ENCODE measurements at places on chromosomes 5 and 9.

- DNase-seq: no peak
Measured at GRCh38 chr5:172167895-172168294, 20.1 kb downstream of the STK10 start.

GRCh38 chr5:120446068-120446492, 18.0 kb upstream of the PRR16 start:
- DNase-seq: no peak

DNA sequence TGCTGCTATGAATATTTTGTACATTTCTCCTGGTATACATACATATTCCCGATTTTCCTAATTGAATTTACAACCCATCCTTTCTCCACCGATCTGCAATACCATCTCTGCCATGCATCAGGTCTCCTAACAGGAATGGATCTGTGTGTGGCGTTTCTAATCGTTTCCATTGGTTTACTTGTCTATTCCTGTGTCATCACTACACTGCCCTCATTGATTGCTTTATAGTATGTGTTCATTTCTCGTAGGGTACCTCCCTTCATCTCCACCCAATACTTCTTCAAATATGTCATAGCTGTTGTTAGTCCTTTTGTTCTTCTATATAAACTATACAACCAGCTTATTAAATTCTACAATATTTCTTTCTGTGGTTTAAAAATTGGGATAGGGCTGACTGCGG, 7.1 kb upstream of the OR2S2 start:
- no peak for DNase-seq

GRCh38 chr9:108634672-108635462, 220.9 kb downstream of the ACTL7B start:
- no peak for DNase-seq

DNA sequence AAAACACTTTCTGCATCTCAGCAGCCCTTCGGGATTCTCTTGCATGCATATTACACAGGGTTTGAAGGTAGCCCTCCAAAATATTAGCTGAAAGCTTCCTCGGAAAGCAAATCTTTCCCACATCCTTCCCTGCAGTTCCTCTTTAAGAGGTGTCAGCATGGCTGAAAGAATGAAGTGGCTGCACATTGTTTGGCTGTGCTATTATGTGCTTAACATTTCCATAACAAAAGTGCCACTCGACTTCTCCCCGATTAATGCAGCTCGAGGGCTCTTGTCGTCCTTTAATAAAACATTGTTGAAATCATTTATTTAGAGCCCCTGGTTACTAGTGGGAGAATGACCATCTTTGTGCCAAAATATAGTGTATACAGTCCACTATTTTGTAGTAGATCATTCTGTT, 6.5 kb downstream of the GAS1 start:
- DNase-seq: no peak

- DNase-seq: no peak
Measured at GRCh38 chr5:4547547-4547946, 592.6 kb upstream of the ADAMTS16 start.

GRCh38 chr5:140172483-140172882, 2.5 kb upstream of the CYSTM1 start:
- DNase-seq: no peak

GRCh38 chr5:141753971-141754713, 72.1 kb upstream of the ARAP3 start:
- DNase-seq: no peak

DNA sequence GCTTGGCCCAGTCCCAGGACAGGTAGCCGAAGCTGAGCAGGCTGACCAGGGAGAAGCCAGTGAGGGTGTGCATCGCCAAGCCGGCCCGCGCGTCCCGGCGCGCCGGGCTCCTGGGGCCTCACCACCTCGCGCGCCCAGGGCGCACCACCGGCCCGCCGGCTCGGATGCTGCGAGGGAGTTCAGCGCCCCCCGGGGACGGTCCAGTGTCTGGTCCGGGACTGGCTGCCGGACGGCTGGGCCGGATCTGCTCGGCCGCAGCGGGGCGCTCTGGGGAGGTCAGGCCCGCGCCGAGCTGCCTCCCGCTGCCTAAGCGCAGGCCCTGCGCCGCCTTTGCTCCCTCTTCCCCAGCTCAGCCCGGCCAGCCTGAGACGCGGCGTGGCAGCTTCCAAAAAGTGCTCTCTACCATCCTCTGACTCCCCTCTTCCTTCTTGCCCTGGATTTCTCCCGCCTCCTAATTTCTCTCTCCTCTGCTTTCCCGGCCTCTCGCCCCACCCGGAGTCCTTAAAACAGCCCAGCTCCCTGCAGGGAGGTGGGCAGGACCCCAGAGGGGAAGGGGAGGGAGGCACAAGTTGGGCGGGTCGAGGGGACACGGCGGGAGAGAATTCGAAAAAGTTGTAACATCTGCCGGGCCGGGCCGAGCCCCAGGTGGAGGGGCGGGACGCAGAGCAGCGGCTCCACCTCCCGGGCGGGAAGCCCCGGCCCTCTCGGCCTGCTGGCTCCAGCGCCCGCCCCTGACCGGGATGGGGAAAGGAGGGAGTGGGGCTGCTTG, at the start of gene ARSI:
Gene ARSI (minus strand): TSS at position 605 of the 769 bp plus-strand sequence. CDS start 532 bp downstream, at position 73.
- no peak for DNase-seq

- DNase-seq: no peak
Measured at GRCh38 chr5:154168395-154168794, 22.1 kb upstream of the GALNT10 start.

DNA sequence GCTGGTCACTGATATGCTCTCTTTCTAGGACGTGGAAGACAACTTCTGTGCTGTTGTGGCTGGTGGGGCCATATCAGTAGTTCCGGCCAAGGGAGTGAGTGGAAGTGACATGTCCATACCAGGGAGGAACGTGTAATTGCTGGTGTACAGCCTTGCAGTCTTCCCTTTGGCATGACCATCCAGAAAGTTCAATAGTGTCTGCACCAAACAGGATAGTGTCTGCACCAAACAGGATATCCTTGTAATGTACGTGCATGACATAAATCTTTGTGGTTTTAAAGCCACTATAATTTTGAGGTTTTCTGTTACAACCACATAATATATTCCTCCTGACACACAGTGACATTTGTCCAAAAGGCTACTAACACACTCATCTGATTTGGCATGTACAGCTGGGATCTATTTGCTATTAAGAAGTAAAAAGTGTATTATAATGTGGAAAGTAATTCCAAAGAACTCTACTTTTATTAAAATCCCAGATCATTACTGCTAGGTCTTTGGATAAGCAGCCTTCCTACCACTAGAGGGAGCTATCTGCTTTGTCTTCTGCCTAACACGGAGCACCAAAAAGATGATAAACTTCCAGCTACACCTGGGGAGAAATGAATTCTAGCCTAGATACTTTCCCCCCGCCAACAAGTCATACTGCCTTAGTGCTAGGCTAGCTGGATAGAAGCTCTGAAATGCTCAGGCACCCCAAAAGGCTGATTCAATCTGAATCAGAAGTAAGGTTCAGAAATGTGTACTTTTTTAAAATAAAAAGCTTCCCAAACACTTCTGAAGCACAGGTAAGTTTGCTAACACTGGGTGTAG, 52.7 kb downstream of the RNF145 start:
- peak; percentile 70 for DNase-seq

DNA sequence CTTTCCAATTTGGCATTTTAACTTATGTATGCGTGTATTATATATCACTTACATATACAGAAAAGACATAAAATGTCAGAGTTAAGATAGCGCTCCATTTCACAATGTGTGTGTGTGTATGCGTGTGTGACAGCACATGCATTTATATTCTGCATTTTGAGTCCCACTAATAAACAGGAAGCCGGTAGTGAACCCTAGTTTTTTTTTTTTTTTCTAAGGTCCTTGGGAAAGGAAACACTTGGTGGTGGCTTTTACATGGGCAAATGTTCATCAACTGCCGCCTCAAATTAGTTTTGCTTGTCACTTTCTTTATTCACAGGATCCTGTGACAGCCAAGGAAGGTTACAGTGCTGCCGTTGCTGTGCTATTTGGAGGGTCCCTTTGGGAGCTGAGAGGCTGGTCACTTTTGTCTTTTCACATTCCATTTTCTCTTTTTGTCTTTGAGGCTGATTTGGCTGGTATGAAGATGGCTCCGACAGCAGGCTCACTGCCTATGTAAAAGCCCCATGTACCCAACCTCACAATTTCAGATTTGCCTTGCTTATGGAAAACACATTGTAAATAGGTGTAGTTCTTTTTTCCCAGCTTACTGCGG, 298.9 kb downstream of the CSNK1G3 start:
- DNase-seq: no peak

DNA sequence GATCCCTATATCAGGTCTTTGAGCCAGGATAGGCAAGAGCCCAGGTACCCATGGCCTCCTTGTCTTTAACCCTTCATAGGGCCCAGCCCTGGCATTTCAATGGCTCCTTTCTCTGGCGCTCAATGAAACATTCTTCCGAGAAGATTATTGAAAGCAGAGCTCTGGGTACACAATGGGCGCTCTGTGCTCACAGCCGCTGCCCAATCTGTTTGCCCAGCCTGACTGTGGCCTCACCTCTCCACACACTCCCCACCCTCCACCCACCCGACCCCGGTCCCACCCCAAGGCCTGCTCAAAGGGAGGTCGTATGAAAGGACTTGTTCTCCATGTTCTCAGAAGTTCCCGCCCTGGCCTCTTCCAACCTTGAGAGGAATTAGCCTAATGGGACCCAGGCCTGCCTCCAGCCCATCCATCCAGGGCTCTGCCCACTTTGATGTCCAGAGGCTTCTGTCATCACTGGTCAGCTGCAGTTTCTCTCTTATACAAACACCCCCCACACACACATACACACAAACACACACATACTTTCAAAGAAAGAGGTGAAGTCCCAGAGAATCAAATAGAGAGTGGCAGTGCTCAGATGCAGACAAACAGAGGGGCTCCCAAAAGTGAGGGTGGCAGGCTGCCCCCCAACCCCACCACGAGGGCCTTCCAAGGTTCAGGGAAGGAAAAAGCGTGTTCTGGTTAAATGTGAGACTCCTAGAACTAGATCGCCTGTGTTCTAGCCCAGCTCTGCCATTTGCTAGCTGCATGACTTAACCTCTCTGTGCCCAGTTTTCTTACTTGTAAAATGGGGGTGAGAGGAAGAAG, 5.1 kb upstream of the ARSI start:
- DNase-seq: no peak

DNA sequence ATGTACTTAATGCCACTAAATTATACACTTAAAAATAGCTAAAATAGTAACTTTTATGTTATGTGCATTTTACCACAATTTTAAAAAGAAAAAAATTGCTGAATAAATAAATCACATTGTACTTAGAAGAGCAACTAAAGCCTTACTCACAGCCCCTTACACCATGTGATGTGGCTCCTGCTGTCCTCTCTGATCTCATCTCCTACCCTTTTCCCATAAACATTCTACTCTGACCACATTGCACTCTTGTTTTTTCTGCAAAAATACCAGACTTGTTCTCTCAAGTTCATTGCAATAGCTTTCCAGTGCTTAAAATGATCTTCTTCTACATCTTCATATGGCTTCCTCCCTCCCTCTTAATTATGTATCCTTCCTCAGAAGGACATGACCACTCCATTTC, 268.4 kb downstream of the ELAVL2 start:
- no peak for DNase-seq

- no peak for DNase-seq
Measured at GRCh38 chr9:124351672-124352468, 63.4 kb downstream of the PSMB7 start.

GRCh38 chr5:33491941-33492340, 51.2 kb downstream of the TARS1 start:
- DNase-seq: no peak

DNA sequence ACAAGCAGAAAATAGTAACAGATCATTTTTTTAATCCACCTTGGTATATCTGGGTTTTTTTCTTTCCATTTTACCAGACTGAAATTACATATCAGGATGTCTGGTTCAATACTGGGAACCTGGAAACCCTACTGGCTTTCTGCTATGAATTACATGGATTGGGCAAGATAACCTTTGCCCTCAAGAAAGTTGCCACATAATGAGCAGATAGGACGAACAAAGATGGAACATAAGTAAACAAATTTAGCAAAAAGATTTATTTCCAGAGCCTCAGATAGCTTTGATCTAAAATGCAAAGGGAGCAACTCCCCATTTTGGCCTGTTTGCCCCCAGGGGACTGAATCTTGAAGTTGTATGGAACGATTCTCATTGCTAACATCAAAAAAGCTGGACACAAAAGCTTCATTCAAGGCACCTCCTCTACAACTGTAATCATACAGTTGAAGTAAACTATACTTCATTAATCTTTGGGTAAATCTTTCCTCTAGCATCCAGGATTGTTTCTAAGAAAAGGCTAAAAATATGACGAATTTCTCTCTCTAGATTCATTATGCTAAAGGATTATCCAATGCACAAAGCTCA, 131.6 kb upstream of the PTGER4 start:
- DNase-seq: no peak

- DNase-seq: no peak
Measured at GRCh38 chr9:8579661-8580060, 780.1 kb upstream of the DMAC1 start.

DNA sequence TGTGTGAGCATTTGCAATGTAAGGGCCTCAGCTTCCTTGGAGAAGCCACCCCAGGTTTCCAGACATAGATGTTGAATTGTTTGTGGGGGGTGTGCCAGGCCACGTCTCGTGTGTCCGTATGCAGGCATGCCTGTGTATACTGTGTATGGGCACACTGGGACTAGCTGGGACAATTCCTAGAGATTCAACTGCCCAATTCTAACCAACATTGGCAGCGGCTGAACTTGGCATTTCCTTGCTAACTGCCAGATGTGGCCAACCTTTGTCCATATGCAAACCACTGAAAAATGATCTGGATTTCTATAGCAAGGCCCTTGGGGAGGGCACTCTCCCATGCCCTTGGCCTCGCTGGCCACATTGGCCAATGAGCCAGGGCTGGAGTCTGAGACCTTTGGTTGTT, 50.3 kb downstream of the SAR1B start:
- no peak for DNase-seq

DNA sequence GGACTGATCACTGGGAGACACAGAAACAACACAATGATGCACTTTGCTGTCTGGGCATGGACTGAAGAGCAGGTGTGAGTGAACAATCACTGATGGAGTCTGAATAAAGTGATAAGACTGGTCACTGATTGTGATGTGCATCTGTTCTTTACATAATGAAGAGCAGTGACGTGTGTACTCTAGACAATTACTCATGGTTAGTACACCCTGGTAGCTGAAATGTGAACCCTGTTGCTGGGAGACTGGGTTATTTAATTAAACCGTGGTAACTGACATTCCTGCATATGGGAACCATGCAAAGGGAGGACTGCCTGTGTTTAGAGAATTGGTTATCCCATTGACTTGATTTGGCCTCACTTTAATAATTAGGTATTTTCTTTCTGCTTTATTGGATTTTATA, 202.9 kb downstream of the NR2F1-AS1 start:
- DNase-seq: peak; percentile 54

DNA sequence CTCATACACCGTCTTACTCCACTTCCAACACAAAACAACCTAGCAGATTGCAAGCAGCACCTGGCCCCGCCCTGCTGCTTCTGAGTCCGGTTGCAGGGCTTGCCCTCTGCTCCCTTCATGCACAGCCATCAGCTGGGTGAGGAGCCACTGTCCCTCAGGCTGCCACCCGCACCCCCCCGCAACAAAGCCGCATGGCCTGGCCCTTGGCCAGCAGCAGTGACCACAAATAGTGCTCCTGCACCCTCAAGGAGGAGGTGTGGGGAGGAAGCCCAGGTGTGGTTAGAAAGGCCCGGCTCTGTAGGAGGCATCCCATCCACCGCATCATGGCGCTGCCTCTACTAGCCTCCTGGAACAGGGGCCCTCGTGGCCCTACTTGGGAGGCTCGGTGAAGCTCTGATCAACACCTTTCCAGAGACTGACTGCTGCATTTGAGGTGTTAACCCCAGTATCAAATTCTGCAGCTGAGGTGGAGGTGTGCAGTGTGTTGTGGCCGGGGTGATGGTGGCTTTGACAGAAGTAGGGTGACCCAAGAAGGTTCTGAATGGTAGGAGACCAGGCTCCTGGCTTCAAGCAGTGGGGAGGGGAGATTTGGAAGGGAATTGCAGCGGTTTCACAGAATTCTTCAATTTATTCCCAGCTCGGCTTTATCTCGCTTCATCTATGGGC, 52.7 kb downstream of the WNK2 start:
- no peak for DNase-seq
